ENCODE measurements at places on chromosomes 3 and 15.

- DNase-seq: no peak
These were observed 27.2 kb downstream of the VGLL4 start for GRCh38 chr3:11616551-11616950.

- no peak for DNase-seq
These were observed 32.2 kb downstream of the ARMC8 start for GRCh38 chr3:138219255-138219654.

GRCh38 chr3:51141573-51141972, 243.5 kb upstream of the MANF start:
- DNase-seq: no peak

DNA sequence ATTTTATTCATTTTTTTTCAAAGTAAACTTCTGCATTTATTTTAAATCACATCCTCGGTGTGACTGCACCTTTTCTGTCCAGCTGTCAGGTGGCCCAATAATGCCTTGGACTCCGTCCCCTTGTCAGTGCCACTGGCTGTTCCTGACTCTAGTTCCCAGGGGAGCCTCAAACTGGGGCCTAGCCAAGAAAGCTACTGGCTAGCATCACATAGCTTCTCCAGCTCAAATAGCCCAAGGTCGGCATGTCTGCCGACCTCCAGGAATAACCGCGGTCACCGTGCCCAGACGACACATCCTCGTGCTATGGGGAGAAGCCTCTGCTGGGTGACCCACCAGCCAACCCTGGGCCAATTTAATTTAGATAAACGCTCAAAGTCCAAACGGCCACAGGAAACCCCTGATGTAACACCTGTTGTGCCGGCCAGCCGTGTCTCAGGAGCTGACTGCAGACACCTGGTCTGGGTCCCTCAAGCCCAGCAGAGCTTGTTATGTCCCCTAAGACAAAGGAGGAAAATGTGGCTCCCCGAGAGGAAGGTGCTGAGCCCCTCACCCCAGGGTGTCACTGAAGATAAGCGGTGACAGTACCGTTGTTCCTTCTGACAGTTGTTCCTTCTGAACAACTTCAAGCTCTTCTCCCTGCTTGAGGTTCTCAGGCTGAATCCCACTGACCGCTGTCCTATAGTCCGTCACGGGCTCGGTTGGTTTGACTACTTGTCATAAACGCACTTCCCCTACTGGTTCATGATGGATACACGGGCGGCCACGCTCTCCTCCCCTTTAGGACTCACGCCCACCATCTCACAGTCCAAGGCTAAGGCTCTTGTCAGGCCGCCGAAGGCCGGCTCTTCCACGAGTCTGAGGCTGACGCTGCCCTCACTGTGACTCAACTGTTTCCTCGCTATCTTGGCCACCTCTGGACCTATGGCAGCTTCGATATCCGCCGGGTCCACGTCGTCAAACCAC, 126.2 kb downstream of the KLF13 start:
- no peak for DNase-seq

DNA sequence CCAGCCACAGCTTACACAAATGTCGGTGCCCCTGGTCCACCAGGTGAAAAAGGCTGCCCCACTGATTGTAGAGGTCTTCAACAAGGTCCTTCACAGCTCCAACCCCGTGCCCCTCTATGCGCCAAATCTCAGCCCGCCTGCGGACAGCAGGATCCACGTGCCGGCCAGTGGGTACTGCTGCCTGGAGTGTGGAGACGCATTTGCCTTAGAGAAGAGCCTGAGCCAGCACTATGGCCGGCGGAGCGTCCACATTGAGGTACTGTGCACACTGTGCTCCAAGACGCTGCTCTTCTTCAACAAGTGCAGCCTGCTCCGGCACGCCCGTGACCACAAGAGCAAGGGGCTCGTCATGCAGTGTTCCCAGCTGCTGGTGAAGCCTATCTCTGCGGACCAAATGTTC, 32.9 kb upstream of the ALPK3 start:
- no peak for DNase-seq

GRCh38 chr3:71090207-71090606, 493.3 kb downstream of the FOXP1 start:
- DNase-seq: no peak
